Keratinocyte (primary cell): ENCODE measurements at places on chromosomes 6 and 20. TPM values are rescaled to one million over a fixed set of nuclear protein-coding genes. Genes with fewer than 3 reads are reported as not detected.

Gene MAP1LC3A
- polyA plus RNA-seq = 1.7 to 2.9 TPM (median 2.2 TPM) in 3 replicates

Gene LY6G5B
- polyA plus RNA-seq = 3.6 to 5.2 TPM (median 4.1 TPM) in 3 replicates

Gene ESR1
- 0.17 to 0.77 TPM (median 0.22 TPM) in 3 replicates for polyA plus RNA-seq

DNA sequence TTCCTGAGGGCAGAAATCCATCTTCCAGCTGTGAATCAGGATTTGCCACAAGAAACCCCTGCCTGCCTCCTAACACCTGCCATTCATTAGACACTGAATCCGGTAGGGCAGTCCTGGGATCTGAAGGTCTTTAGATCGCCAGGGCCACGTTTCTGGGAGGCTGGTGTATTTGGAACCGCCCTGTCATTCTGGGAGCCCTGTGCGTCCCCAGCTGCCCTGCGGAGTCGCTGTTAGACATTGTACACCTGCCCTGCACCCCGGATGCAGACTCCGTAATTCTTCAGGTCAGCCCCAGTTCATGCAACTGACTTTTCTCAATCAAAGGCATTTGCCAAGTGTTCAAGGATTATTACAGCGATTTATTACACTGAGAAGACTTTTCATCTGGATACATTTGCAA is 193.2 kb downstream of the TBC1D7 start:
- no peak for DNase-seq

- no peak for DNase-seq
These were observed 763.2 kb upstream of the FLRT3 start for GRCh38 chr20:15100506-15101160.

DNA sequence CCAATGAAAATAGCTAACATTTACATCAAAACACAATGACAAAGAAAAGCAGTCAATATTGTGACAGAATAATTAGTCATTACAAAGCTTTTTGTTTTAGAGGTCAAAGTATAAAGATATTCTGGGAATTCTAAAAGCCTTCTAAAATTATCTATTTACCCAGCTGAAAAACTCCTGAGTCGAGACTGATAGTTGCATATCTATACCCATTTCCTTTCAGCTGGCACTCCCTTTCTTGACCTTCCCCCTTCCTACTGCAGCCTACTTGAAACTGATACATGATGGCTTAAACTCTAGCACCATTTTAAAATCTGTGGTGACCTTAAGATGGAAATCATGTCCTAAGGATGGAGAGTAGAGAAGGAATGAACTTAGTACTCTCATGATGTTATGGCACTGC is 38.6 kb downstream of the LMBRD1 start:
- no peak for DNase-seq

DNA sequence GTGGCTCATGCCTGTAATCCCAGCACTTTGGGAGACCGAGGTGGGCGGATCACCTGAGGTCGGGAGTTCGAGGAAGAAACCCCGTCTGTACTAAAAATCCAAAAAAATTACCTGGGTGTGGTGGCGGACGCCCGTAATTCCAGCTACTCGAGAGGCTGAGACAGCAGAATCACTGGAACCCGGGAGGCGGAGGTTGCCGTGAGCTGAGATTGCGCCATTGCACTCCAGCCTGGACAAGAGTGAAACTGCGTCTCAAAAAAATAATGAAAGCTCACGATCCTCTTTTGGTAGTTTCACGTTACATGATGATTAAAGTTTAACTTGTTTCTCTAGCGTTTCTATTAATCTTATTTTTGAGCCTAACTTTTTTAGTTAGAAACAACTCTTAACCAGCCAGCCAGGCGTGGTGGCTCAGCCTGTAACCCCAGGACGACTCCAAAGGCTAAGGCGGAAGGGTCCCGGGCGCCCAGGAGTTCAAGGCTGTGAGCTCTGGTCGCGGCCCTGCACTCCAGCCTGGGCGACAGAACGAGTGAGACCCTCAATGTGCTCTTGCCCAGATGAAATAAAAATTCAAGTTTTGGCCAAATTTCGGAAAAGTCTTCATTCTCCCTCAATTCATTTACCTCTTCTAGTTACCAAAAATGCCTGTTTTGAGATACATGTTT is 1.2 kb upstream of the WRNIP1 start:
- no peak for DNase-seq

DNA sequence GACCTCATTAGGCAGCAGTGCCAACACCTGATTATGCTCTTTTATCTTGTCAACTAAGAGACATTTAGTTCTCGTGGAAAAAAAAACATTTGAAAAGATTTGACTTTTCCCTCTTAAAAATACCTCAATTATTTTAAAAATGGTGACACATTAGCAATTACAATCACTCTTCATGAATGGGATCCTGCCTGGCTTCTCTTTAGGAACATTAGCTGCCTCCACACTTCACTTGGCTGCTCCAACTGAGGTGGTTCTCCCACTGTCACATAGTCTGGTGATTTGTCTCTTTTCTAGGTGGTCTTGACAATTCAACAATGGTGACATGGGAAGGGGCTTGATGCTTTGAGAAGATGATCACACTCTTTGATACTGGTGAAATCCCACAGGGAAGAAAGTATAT is 26.2 kb upstream of the SLC35F1 start:
- DNase-seq = no peak

GRCh38 chr20:12837646-12838045 is 171.1 kb upstream of the SPTLC3 start:
- no peak for DNase-seq

DNA sequence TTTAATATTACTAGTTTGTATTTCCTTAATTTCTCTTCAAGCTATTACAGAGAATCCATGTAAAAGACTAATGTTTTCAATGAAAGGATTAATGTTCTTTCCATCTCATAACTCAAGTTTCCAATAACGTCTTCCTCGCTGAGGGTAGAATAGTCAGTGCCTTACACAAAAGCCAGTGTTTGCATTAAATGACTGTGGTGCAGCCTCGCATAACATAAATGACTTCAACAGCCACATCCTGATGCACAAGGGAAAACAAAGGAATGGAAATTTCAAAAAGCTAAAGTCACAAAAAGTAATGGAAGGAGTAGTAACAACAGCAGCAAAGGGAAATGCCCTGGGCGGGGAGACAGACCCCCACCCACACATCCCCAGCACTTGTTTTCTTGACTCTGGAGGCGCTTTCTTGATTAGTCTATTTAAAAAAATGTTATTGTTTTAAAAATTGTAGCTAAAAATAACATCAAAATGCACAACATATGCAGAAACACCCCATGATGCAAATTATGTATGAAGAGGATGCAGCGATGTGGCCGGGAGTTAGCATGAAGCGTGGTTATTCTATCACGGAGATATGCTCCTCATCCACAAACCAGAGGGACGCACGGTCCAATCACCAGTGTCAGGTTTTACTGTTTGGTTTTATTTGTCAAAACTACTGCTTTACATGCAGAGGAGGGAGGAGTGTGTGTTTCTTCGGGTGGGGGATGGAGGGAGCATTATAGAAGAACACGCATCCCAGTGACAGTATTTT is 228.6 kb downstream of the GMPR start:
- no peak for DNase-seq
